Caudate nucleus (tissue), 63 donors: ENCODE measurements at places on chromosomes 2 and 18.

- no peak for DNase-seq
These were observed 8.1 kb upstream of the GPBAR1 start for GRCh38 chr2:218252509-218253231.

DNA sequence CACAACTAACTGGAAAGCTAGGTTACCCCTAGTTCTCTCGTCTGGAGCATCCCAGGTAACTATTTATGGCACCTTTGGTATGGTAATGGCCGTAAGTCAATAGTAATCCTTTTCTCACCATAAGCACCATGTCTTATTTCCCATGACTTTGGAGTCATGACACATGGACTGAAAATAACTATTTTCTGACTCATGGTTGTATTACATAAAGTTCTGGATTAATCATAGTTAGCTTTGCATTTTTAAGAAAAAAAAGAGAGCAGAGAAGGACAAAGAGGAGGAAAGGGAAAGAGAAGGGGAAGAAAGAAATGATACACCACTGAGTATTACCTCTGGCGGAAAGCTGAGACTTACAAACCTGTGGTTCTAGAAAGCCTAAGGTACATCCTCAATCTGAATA, 99.3 kb downstream of the BIN1 start:
- no peak for DNase-seq

DNA sequence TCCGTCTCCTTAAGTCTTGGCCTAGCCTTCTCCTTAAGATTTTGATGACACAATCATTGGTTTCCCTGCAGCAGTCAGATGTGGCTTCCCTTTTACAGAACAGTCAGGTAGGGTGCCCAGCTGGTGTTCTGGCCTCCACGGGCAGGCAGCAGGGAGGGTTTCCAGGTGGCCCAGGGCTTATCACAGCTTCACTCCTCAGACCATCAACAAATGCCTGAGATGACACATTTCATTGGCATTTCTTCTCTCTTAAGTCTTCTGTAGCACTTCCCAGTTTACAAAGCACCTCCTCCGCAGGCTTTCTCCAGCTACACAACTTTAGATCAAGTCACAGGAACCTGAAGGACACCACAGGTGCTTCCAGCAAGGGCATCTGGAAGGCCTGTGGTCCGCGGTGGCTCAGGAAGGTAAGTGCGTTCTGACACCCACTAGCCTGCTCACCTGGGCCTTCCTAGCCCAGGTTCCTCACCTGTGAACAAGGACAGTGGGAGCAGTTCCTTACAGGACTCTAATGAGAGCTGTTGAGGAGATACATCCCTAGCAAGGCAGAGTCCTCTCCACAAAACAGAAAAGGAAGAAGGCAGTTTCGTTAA, 37.6 kb downstream of the PTPN18 start:
- DNase-seq = no peak

GRCh38 chr2:205610437-205610836, 71.9 kb upstream of the NRP2 start:
- DNase-seq = no peak

DNA sequence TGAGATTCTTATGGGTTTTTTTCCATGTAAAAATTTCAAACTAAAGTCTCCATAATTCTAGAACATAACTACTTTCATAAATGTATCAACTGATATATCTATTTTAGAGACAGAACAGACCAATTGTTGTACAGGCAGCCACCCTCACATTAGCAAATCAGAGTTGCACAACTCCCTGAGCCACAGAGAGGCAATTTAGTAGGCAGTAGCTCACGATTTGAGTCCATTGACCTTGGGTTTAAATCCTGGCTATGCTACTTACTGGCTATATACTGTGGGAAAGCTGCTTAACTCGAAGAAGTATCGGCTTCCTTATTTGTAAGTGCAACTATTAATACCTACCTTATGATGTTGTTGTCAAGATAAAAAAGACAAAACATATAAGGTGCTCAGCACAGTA, 16.2 kb downstream of the MTIF2 start:
- no peak for DNase-seq

DNA sequence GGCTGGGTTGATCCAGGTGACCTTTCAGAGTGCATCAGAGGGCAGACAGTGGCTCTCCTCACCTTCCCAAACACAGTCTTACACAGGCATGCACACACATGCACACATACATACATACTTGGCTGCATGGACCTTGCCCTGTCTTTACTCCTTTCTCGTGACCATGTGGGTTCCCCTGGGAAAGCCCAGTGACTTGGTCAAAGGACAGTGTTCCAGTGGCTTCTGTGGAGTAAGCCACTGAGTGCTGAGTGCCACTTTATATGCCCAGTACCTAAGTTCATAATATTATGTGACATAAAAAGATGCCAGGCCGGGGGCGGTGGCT, 249.4 kb downstream of the MYCN start:
- DNase-seq = no peak

DNA sequence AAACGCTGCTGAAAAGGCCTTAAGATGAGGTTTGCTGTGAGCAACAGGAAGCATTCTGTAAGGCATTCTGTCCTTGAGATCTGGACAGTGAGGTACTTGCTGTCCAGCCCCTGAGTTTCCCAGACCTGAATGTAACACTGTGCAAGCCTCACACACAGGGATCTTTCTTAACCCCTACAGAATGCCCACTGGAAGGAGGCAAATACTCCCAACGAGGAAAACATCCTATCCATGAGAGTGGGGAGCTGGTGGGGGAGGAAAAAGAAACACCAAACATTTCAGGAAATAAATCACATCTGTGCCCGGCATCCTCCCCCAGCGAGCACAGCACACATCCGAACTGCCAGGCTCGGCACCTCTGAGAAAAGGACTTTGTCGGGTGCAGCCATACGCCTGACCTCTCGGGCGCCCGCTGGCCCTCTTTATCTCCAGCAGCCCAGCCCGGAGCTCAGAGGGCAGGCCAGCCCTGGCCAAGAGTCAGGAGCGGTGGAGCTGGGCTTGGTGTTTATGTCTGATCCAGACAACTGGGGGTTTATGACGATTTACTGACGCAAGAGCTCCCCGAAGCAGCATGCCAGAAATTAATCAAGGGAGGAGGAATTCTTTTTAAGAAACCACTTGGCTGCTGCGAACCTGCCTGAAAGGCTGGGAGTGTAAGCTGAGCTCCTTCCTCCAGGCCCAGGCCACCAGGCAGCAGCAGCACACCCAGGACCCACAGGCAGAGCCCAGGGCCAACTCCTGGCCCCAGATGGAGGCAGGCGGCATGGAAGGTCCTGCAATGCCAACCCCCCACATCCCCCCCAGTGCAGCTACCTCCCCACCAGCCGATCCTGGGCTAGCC, 72.2 kb downstream of the HDAC4 start:
- DNase-seq = no peak

DNA sequence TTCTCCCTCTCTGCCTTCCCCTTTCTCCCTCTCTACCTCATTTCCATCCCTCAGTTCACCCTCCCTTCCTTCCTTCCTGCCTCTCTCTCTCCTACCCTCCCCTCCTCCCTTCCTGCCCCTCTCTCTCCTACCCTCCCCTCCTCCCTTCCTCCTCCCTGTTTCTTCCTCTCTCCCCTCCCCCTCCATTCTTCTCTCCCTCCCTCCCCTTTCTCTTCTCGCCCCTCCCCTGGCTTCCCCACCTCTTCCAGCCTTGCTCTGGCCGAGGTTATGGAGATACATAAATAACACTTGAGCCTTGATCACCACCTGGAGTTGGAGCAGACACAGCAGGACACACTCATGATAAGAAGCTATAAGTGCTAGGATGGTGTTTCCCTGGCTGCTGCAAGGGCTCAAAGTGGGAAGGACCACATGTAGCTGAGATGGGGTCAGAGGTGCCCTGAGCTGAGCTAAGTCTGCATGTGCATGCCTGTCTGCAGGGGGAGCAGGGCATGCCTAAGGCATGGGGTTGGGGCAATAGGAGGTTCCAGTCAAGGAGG, 326.1 kb upstream of the HS6ST1 start:
- DNase-seq = no peak

- no peak for DNase-seq
These were observed 73.0 kb upstream of the SMIM21 start for GRCh38 chr18:75500545-75500944.

GRCh38 chr2:160063271-160063670, 856 bp upstream of the PLA2R1 start:
- DNase-seq = no peak

DNA sequence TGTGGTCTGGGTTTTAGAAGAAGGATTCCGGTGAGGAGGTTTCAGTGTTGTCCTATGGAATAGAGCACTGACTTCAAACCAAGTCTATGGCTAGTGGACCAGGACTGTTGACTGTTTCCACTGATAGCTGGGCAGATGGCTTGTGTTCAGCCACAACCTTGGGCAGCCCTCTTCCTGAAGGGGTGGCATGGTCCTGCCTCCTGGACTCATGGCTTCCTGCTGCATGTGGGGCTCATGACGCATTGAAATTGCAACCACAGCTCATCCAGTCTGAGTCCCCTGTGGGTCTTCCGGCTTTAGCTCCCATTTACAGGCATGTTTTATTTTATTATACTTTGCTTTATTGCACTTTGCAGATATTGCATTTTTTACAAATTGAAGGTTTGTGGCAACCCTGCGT, 105.0 kb downstream of the B3GNT2 start:
- no peak for DNase-seq

DNA sequence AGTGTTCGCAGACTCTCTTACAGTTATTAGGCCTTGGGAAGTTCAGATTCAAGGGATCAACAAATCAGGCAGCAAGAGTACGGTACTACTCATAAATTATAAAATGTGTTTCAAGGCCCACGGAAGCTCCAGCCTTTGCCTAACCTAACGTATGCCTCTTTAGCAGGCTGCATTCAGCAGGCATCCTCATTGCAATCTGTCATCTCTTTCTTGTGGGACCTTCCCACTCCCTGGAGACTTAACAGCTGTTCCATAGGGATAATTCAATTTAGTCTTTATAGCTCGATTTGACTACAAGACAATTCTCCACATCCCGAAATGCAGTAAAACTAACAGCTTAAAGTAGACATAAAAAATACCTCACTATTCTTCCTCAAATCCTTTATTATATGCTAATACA, 453.7 kb downstream of the CNTNAP5 start:
- no peak for DNase-seq

DNA sequence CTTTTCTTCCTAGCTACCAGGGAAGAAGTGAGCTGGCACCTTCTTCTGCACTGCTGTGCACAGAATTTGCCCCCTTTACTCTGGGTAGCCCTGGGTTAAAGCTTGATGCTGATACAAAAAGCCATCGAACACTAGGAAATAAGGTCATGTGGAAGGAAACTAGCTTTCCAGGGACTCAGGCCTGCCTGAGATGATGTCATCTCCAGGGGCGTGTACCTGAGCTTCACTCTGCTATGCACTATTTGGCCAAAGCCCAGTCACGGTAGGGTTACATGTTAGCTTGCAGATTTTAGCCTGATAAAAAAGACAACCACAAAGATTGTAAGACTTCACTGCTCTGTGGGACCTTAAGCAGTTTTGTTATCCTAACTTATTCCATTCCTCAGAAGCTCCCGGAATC, 20.4 kb downstream of the EDAR start:
- DNase-seq = no peak
